Kidney capillary endothelial cell (primary cell): ENCODE measurements at places on chromosomes 12 and 14.

DNA sequence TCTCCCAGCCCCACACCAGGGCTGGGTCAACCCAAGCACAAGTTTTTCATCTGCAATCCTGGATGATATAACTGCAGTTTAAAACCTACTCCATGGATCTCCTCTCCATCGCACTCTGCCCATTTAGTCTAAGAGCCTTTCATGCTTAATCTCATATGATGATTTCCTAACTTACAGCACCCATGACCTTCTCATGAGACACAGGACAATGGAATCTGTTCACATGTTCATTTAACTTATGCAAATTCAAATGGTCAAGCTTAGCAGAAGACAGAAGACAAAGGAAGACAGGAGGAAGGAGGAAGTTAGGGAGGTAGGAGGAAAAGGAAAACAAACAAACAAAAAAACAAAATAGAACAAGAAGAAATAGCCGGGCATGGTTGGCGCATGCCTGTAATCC is 64.6 kb upstream of the PNMA1 start:
- DNase-seq = no peak

GRCh38 chr12:18470251-18470650 is 208.9 kb downstream of the PIK3C2G start:
- DNase-seq = no peak

DNA sequence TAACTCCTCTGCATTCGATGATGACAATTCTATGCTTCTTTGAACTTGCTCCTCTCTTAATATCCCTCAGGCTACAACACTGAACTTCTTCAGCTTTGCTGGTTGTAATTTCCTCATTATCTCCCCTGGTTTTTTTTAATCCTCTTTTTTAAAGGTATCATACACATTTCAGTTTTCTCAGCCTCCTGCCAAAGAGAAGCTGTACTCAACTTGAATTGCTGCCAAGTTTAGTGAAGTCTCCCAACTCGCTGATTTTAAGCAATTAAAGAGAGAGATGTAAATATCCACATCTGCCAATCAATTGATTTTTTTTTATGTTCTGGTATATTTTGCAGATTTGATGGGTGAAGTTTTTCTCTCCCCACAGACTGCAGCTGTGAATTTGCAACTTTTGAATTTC is 817.8 kb downstream of the GALC start:
- DNase-seq = no peak

DNA sequence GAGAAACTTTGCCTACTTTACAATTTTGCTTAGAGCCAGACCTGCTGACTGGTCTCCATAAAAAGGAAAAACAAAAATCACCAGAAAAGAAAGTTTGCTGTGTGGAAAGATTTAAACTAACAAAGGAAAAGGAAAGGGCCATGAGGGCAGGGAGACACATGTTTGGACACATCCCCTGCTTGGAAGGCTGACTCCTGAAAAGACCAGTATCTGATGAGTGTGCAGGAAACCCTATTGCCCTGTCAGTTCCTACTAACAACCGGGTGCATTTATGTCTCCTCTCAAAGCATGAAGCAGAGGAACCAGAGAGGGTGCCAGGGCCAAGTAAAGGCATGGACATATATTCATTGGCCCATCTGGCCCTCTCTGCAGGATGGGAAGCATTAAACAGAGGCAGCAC is 7.0 kb upstream of the STAB2 start:
- no peak for DNase-seq

DNA sequence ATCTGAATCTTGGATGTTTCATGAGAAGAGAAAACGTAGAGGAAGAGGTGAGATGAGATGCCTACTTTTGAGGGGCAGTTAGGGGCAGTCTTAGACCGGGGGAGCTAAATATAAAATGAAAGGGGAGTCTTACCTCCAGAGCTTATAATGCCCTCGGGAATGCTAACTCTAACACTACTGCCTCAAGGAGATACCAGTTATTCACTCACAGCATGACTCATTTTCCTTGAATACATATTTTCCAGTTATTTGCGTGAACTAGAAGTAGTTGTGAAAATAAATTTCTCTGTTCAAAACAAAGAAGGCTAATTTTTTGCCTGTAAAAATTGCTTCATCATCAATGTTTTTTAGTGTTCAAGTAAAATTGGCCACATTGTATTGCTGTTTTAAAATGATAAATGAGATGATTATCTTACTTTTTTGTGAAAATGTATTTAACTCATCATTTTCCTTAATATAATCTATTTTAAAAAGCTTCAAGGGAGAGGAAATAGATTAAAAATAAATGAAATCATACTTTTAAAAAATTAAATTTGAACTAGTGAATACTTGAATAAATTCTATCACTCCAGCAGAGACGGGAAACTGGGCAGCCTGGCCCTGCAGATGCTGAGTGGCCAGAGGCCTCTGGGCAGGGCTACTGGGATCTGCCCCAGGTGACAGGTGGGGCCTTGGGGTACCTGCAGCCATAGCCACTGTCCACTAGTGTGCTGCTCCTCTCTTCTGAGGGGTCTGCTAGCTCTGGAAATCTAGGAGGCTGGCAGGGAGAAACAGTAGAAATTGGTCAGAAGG is 339.3 kb downstream of the EGLN3 start:
- DNase-seq = peak; percentile 29

- no peak for DNase-seq
Measured at GRCh38 chr12:94788298-94788697, 137.9 kb upstream of the TMCC3 start.

GRCh38 chr14:99001241-99001640 is 270.8 kb downstream of the BCL11B start:
- DNase-seq = no peak

DNA sequence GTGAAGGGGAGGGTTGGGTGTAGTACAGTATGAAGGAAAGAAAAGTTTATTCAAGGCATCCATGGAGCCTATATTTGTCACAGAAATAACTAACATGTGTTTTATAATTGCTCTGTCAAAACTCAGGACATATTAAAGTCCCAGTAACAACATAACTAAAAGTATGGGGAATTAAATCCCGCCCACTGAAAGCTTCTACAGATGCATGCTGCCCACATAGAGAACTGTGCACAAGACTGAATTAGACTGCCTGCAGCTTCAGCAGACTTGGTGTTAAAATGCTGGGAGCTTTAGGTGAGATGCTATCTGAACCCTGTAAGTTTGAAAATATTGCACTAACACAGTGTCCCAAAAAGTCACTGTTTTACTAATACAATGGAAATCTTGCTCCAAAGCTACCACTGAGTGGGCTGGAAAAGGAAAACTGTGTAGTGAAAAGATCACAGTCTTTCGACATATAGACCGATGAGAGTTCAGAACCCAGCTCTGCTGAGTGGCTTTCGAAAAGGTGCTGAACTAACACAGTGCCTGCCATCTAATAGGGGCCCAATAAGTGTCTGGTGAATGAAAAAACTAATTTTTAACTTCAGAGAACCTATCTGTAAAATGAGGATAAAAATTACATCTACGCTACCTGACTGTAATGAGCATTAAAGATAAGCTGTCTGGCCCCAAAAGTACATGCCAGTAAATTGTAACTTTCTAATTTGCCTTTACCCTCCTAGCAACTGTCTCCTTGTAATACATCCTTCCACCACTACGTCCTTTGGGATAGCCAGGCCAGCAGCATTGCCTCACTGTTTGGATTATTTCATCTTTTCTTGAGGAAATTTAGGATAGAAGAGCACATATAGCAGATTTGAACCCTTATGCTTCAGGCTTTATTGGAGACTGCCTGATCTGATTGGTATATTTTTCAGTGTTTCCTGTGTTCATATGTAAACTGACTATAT is 237.6 kb downstream of the BCAT1 start:
- no peak for DNase-seq
